ENCODE measurements at places on chromosomes 1 and 21. TPM values are rescaled to one million over a fixed set of nuclear protein-coding genes. Genes with fewer than 3 reads are reported as not detected.

- DNase-seq, result no peak
These were observed 68.7 kb upstream of the MPC2 start for GRCh38 chr1:168005529-168005928.

DNA sequence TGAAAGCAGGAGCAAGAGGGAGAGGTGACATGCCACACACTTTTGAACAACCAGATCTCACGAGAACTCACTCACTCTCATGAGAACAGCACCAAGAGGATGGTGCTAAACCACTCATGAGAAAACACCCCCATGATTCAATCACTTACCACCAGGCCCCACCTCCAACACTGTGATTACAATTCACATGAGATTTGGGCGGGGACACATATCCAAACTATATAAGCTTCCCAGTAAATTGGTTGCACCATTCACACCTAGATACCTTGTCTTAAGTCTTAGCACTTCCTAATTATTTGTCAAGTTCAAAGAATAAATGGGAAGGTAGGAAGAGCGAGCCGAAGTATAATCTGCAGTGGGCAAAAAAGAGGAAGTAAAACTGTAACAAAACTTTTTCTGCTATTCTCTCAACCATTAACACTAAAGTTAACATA lies 34.3 kb downstream of the AMY1C start:
- no peak for DNase-seq

DNA sequence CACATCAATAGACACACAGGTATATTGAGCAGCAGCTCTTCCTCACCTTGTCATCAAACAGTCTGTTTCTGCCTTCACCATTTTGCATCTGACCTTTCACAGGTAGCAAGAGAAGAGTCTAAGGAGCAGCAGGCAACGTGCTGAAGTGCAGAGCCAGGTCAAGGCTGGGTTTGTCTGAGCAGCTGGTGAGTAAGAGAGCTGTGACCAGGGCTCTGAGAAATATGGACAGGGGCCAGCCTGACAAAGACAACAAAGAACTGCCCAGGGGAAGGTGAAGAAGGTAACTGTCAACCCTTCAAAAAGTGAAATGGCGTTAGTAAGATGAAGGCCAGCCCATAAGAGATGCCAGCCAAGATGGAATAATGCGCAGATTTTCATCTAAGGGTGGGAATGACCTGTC lies 58.9 kb upstream of the LRRC8D start:
- DNase-seq, result no peak

DNA sequence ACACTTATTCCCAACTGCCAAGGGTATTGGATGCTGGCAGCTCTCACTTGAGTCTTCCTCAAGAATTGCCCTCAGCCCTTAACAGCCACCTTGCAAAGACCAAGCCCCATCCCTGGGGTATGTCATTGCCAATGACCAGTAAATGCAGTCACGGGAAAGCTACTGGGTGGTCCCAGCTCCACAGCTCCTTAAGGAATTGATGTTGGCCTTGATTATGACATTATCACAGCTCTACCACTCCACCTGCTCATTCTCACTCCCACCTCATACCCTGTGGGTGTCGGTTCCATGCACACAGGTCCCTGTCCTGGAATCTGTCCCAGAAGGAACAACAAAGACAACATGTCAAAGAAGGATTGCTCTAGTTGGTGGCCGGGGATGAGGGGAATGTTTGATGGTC lies 60.5 kb upstream of the GJB5 start:
- no peak for DNase-seq

DNA sequence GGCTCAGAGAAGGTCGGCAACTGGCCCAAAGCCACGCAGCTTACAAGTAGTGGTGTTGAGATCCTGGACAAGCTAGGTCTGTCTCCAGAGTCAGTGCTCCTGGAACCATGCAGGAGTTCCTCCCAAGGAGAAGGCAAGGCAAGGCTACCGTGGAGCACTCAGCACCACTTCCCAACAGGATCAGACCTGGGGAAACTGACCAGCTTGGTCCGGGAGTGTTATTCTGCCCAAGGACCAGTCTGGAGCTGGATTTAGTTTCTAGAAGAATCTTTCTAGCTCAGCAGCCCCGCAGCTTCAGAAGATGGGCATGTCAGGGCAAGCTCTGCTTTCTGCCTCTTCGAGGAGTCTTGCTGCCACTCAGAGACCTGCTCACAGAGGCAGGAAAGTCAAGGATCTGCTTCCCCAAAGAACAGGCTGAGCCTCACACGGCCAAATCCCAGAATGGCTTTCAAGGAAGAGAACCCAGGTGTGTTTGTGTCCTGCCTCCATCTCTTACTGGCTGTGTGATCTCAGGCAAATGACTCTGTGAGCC lies 302.8 kb downstream of the MATN1 start:
- DNase-seq, result no peak

GRCh38 chr1:31615414-31615813 lies 2.1 kb upstream of the HCRTR1 start:
- no peak for DNase-seq

- DNase-seq, result no peak
These were observed 31.5 kb downstream of the FOXD2 start for GRCh38 chr1:47469390-47469759.

- no peak for DNase-seq
These were observed 17.5 kb upstream of the CLDN8 start for GRCh38 chr21:30233228-30234020.

DNA sequence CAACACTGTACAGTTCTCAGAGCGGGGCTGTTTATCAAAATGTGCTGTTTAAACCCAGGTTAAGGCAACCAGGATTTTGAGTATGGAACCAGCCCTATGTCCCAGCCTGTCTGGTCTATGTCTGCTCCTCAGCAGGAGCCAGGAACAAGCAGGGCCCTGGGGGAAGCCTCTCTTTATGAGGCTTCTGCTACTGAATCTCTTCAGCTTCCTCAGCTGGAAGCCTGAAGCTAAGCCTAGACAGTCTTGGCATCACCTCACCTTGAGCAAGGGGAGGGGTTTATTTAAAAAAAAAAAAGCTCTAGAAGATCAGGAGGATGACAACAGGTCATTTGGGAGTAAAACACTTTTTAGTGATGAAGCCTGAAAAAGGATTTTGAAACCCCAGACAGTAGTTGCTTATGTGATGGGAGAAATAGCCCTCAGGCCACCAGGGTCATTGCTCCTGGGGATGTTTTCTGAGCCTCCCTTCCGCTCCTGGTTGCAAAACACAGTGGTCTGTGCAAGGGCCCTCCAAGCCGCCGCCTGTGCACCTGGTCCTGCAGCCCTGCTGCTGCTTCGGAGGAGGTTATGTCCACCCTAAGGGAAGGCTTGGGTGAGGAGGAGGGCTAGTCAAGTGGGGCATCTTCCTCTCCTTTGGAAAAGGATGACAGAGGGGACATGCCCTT lies 21.8 kb upstream of the GRHL3 start:
- DNase-seq, result no peak

GRCh38 chr1:76503736-76504135 lies 363.5 kb upstream of the ST6GALNAC5 start:
- no peak for DNase-seq

- DNase-seq, result no peak
These were observed 33.6 kb downstream of the LRRN2 start for GRCh38 chr1:204651843-204652421.

- no peak for DNase-seq
These were observed 408.7 kb downstream of the NUF2 start for GRCh38 chr1:163730411-163730821.

- peak; percentile 66 for DNase-seq
These were observed at the start of gene NBPF3 for GRCh38 chr1:21439721-21440629. Gene NBPF3, plus strand, starts transcription at chr1:21440137. Its CDS starts 4,950 bp downstream, at chr1:21445087.

DNA sequence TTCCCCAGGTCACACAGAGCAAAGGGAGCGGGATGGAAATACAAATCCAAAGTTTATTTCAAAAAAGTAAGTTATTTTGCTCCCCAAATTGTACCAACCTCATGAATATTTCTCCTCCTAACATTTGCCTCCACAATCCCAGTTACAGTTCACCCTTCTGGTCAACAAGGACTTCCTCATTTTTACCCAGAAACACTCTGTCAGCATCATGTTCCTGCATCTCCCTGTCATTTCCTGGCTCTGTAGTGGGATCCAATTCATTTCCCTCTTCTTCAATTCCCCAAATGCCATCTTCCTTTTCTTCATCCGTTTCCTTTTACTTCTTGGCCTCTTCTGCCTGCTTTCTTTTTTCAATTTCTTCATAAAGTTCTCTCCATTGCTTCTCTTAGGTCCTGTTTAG lies 32.0 kb upstream of the EPS15 start:
- DNase-seq, result no peak

Gene ETV3L
- total RNA-seq, result not detected

Gene TMEM52
- 2.8 TPM for total RNA-seq

Gene GBP7
- total RNA-seq, result not detected

Gene RBM11
- 1.8 TPM for total RNA-seq

Measured in NCI-H460 (cell line).